ENCODE measurements at places on chromosomes 7 and 10. TPM values are rescaled to one million over a fixed set of nuclear protein-coding genes. Genes with fewer than 3 reads are reported as not detected.

The PODXL gene
- total RNA-seq = 8.3 TPM

GRCh38 chr7:69663911-69664832 is 65.9 kb downstream of the AUTS2 start:
- no peak for ATAC-seq

DNA sequence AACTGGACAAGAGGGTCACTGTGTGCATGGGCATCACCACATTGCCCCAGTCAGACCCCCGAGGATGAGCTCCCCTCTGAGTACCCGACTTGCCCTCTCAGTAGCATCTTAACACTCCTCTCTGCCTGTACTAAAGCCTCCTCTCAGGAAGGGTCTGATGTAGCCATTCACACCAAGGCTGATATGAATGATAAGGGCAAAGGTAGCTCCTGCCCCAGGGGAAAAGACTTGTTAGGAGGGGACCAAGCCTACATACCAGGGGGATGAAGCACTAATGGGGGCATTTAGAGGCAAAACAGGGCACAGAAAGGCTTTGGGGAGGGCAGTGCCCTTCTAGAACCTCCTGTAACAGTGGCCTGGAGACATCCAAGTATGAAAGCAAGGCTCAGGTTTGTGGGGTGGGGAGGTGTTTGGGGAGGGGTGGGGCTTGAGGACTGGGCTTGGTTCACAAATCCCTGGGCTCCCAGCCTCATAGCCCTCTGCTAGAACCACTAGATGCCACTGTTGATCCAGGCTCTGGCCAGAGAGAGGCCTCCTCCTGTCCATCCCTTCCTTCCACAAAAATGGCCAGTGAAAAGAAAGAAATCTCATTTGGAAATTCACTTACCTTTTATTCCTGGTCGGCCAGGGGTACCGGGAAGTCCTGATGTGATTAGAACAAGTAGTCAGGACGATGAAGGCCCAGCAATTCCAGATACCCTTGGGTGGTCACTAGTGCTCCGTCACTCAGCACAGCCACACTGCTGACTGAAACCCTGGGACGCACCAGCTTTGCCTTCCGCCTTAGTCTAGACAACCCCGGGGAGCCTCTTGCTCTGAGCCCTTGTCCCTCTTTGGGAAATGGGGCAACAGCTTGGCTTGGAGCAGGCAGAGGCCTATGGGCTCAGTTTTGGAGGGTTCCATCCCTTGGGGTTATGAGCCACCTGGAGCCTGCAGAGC is 40.3 kb downstream of the COL17A1 start:
- peak; percentile 51 for ATAC-seq

DNA sequence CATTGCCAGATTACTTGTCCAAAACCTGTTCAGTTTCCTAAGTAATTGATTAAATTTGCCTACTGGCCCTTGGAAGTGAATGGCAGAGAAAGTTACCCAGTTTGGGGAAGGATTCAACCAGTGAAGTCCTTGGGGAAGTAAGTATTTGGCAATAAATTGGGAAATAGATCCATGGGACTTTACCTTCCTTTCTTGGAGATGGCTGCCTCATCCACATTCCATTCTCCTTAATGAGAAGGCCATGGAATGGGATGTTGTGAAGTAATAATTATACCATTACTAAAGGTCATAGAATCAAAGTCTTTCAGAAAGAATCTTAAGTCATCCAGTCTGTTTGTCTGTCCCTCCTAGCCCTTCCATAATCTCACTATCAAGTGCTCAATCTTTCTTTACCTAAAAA is 4.5 kb upstream of the COPG2 start:
- no peak for ATAC-seq

The SPDYE5 gene
- not detected for total RNA-seq

GRCh38 chr7:150645259-150646020 is 13.3 kb upstream of the GIMAP6 start:
- no peak for ATAC-seq

GRCh38 chr7:17355050-17355449 is 56.6 kb downstream of the AHR start:
- no peak for ATAC-seq

The CNTNAP2 gene
- 1.2 TPM for total RNA-seq

DNA sequence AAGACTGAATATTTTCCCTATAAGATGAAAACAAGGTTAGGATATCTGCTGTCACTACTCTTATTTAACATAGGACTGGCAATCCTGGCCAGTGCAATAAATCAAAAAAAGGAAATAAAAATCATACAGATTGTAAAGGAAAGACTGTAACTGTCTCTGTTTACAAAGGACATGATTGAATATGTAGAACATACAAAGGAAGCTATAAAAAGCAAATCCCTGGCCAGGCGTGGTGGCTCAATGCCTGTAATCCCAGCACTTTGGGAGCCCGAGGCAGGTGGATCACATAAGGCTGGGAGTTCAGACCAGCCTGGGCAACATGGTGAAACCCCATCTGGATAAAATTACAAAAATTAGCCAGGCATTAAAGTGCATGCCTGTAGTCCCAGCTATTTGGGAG is 15.8 kb downstream of the ZNF485 start:
- ATAC-seq = no peak

The RNLS gene
- total RNA-seq = 10.0 TPM

The MMP21 gene
- total RNA-seq = 0.08 TPM

GRCh38 chr10:89879121-89879520 is 177.7 kb downstream of the KIF20B start:
- no peak for ATAC-seq

DNA sequence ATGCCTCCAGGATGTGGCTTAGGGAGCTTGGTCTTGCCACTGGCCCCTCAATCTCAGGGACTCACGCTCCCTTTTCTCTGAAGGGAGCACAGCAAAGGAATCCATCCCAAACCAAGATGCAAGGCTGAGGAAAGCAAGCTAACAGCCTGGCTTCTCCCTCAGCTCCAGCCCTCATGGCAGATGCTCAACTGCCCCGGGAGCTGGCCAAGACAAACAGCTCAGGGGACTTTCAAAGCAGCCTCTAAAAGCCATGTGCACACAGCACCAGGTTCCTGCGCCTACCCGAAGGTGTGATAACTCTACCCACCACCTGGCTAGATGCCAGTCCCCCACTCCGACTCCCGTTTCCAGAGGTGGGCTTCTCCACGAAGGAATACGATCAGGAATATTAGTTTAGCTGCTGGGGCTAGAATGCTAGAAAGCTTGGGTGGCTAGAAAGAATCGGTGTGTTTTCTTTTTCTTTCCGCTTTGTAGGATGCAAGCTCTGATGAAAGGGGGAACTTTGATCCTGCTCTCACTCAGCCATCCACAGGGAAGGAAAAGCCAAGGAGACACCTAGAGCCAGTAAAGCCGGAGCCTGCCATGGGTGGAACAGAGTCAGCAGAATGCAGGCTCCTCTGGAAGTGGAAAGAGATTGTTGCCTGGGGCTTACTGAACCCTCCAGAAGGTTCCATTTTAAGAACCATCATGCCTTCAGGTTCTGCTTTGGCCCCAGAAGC is 89.0 kb upstream of the FGFR2 start:
- ATAC-seq = no peak

DNA sequence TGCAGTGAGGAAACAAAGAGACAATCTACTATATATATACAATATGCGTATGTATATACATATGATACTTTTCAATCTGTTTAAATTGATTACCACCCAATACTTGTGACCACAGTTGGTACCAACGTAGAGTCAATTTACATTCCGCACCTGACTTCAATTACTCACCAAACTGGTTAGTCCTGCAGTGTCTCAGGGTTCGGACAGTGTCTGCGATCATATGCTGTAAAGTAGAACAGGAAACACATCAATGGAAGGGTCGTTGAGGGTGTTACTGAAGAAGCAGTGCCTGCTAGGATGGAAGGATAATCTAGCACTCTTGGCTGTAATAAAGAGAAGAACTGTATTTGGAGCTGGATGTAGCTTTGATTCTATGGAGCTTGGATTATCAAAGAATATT is 179.7 kb upstream of the CDCA7L start:
- peak; percentile 31 for ATAC-seq

The TRUB1 gene
- 13.6 TPM for total RNA-seq

GRCh38 chr10:110437351-110437605 is 60.4 kb upstream of the DUSP5 start:
- ATAC-seq = no peak

DNA sequence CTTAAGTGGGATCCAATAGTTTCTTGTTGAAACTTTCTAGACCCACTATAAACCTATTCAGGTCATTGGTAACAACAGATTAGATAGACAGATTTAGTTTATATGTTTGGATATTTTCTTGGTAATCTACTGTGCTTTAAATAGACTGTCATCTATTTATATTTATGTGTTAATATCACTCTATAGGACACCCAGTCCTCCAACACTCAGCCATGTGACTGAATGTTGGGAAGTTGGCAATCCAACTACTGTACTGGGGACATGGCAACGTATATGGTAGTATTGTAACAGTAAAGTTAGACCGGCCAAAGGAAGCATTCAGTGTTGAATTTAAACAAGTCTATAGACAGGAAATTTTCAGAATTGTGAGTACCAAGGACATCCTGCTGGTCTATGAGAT is 42.6 kb upstream of the HECTD2 start:
- no peak for ATAC-seq

DNA sequence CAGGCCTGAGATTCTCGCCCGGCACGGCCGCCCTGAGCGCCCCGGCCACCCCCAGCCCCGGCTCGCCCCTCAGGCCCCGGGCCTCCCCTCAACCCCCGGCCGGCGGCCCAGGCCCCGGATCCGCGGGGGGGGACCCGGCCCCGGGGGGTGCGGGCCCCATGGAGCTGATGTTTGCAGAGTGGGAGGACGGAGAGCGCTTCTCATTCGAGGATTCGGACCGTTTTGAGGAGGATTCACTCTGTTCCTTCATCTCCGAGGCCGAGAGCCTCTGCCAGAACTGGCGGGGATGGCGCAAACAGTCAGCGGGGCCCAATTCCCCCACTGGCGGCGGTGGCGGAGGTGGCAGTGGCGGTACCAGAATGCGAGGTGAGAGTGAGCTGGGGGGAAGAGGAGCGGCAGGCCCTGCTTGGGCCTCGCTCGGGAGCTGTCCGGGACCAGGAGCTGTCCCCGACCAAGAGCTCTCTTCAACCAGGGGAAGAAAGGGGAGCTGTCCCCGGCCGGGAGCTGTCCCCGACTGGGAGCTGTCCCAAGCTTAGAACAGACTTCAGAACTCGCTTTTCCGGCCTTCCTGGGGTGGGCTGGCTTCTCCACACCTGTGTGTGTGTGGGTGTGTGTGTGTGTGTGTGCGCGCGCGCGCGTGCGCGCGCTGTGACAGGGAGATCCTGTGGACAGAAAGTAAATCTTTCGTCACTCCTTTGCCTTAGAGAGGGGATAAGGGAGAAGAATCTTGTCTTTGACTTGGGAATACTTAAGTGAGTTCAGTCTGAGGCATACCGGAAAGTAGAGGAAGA is 510 bp downstream of the ZSWIM8 start:
- peak; percentile 64 for ATAC-seq

GRCh38 chr7:130486114-130486953 is 5.6 kb upstream of the MEST start:
- ATAC-seq = peak; percentile 69

DNA sequence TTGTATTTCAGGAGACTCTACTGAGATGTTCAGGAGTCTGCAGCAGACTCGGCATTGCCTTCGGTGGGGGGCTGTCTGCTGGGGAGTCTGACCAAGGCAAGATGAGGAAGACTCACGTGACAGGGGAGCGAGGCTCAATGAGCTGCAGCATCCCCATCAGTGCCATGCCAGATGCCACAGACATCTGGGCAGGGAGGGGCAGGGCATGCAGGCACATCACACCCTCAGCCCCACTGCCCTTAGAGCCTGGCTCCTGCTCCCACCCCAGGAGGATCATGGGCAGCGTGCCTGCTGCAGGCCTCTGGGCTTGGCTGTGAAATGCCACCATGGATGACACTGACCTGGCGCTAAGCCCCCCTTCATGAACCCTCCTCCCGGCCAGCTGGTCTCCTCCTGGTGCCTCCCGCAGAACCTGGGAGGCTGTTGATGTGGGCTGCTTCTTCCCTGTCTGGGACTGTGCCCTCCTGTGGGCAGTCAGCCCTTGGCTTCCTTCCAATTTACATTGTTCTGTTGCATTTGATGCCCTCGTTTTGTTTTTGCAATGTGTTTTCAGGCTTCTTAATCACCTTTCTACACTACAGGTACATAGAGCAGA is 235.0 kb downstream of the PAXIP1 start:
- ATAC-seq = no peak

DNA sequence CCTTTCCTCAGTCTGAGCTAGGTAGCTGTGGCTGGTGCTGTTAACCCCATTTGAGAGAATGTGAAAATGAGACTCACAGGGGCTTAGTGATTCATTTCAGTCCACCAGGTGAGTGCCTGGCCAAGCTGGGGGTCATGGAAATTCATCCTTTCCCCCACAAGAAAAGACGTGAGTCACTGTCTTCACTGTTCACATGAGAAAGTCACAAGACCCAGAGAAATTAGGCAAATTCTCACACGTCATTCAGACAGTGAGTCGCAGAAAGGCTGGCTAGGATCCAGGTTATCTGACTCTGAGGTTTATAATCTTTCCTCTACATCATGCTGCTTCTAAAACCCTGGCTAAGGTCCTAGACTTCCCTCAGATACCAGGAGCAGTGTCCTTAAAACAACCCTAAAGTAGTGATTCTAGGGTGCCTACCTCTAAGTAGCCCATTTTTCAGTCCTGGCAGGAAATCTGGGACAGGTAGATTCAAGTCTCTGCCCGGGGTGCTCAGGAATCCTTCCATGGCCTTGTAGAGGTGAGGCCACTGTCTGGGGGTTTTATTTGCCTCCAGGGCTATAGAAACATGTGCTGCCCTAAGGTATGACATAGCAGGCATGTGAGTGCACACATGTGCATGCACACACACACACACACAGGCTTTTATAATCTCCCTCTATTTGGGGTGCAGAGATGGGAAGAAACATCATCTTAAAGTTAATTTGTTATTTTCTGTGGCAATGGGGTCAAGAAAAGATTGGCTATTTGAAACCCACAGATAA is 427.9 kb upstream of the CELF2 start:
- no peak for ATAC-seq

The TNS3 gene
- 4.6 TPM for total RNA-seq

DNA sequence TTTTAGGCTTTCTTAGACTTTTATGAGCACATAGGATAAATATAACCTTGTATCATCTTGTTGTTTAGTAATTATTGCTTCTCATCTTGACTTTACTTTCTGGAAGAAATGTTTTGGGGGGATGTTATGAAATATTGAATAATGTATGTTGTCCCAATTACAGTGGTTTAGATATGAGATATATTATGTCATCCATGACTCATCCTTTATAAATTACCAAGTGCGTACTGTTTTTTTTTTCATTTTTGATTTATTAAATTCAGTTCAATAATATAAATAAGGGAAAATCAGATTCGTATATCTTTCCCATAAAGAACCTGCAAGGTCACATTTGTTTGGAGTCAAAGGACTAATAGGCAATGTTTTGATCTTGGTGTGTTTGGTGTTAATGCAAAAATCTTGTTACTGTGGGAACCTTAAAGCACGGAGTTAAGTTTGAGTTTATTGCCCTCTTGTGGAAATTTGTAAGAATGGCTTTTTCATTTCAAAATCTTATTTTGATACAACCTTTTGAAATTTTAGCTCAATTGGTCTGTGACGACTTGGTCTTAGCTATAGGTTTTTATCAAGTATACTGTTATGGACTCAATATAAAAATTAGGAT is 108.6 kb downstream of the SRI start:
- ATAC-seq = no peak

All from esophagus mucosa (tissue), 1 donor.